ENCODE measurements at places on chromosomes 5 and 9.

GRCh38 chr5:98929710-98930298 is 997 bp upstream of the CHD1 start:
- DNase-seq = no peak

- DNase-seq = no peak
These were observed 53.0 kb upstream of the SIMC1 start for GRCh38 chr5:176185133-176185733.

GRCh38 chr5:13566871-13567339 is 377.6 kb downstream of the DNAH5 start:
- peak; percentile 80 for DNase-seq

GRCh38 chr5:8633259-8633658 is 764.3 kb downstream of the MTRR start:
- DNase-seq = no peak

- no peak for DNase-seq
These were observed 49.2 kb downstream of the TIMD4 start for GRCh38 chr5:156913719-156914370.

DNA sequence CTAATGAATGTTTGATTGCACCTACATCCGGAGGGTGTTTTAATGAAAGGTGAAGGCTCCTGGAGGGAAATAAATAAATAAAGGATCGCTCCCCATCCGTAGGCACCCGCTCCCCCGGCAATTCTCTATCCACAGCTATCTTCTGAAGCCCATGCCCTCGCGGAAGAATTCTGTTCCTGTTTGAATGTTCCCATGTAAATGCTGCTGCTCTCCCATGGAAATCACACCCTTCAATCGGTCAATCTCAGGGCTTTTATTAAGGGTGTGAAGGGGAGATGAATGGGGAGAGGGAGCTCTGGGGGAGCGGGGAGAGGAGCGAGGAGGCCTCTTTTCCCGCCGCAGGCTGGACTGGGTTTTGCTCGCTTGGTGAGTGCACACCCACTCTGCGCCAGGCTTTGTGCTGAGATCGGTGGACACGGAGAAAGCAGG is 21.1 kb upstream of the ARAP3 start:
- DNase-seq = no peak

GRCh38 chr5:78823196-78823595 is 161.9 kb downstream of the ARSB start:
- DNase-seq = no peak

DNA sequence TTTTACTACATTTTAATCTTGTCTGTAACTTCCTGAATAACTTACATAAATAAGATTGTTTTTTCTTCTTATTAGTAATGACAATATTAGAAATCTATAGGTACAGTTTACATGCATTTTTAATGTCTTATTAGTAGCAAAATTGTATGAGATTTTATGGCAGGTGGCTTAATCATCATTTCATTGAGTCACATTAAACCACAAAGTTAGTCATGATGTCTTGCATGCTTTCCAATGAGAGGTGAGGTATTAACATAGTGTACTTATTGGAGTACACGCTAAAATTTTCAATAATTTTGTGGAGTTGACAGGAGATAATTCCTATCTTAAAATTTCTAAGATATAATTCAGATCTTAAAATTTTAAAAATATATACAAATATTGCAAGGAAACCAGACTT is 989.6 kb upstream of the ARRDC3 start:
- no peak for DNase-seq

GRCh38 chr5:86858442-86858841 is 240.7 kb downstream of the COX7C start:
- no peak for DNase-seq

DNA sequence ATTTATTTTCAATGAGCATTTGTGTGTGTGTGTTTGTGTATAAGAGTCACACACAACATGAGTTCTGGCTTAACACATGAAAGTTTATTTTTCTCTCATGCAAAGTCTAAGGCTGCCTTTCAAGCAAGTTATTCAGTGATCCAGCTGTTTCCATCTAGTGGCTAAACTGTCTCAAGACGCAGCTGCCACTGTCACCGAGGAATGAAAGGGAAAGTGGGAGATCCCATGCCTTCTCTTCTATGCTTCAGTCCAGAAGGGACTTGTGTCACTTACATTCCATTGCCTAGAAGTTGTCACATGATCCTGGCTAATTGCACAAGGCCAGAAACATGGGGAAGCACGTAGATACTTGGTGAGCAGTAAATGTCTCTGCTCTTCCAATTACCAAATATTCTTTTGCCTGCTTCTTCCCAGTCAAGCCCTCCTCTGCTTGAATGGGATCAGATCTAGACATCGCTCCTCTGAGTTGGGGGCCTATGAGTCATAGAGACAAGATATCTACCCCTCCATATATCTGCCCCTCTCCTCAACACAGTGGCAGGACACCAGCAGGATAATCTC is 30.4 kb upstream of the SLIT3 start:
- peak; percentile 14 for DNase-seq

DNA sequence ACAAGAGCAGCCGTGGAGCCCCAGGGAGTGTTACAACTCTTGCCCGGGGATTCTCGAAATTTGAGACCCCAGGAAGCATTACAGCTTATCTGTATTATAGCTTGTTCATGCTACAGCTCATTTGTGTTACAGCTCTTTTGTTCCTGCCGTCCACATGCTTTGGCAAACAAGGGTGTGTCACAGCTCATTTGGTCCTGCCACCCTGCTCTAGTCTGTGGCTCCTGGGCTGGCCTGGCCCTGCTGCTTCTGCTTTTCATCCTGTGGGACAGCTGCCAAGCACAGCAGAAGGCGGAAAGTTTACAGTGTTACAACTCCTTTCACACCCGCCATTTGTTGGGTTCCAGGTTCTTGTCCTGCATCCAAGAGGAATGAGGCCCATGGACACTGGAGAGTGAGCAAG is 685.0 kb downstream of the SLCO4C1 start:
- DNase-seq = no peak

DNA sequence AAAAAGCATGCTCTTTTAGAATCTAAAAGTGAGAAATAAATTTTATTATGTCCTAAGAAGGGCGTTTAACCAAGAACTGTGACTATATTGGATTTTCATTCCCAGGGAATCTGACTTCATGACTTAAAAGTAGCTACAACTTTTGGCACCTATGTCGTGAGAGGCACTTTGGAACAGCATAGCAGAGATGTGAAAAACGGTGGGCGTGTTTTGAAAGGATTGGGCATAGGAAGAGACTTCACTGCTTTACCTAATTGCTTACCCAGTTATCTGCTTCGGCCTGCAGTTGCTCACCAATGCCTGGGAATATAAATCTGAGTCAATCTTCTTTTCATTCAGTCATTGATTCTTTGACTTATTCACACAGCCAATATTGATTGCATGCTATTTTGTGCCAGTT is 363.4 kb downstream of the DNAH5 start:
- DNase-seq = no peak

GRCh38 chr5:90612919-90613318 is 54.3 kb downstream of the ADGRV1 start:
- no peak for DNase-seq
